ENCODE measurements at places on chromosomes 2 and 18.
A peak's percentile ranks its signal among the peaks of the same experiment; 100 is the strongest.

- DNase-seq = peak; percentile 72
Observed at GRCh38 chr18:54392543-54393023, 34.9 kb downstream of the C18orf54 start.

DNA sequence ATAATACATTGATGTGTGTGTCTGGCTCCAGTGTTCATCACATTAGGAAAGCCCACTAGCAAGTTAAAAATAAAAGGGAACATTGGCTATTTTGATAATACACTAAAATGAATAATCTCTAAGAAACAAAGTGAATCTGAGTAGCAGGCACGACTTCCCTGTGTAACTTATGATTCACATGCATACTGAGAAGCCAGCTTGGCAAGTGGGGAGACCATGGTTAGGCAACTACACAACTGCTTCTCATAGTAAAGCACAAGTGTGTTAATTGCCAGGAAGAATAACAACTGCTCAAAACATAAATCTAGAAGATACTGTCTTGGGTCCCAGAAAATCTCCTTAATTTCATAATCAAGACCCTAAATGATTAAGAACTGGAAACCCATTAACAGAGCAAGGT lies 4.0 kb downstream of the MYO5B start:
- DNase-seq = no peak

- no peak for DNase-seq
Observed at GRCh38 chr2:36088716-36089328, 266.8 kb upstream of the CRIM1 start.

DNA sequence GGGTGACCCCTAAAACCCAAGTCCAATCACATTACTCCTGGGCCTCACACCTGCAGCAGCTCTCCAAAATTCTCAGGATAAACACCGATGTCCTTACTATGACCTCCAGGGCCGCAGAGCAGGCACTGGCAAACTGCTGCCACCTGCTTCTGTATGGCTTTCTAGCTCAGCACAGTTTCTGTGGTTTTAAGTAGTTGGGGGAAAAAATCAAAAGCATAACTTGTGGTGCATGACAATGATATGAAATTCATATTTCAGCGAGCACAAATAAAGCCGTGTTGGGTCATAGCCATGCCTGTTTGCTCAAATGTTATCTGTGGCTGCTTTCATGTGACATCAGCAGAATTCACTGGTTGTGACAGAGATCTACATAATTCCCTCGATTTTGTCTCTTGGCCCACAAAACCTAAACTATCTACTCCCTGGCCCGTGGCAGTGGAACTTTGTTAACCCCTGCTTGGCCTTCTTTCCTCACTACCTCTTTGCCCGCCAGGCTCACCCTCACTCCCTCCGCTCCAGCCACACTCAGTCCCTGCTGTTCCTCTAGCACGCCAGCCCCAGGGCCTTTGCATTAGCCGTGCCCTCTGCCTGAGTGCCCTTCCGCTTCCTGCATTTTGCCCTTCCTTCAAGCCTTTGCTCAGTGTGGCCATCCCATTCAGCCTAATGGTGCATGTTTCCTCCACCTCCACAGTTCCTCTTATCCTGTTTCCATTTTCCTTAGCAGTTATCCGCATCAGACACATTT lies 108.3 kb downstream of the AGAP1 start:
- no peak for DNase-seq

- no peak for DNase-seq
Observed at GRCh38 chr2:181242262-181242661, 214.9 kb upstream of the ITGA4 start.

DNA sequence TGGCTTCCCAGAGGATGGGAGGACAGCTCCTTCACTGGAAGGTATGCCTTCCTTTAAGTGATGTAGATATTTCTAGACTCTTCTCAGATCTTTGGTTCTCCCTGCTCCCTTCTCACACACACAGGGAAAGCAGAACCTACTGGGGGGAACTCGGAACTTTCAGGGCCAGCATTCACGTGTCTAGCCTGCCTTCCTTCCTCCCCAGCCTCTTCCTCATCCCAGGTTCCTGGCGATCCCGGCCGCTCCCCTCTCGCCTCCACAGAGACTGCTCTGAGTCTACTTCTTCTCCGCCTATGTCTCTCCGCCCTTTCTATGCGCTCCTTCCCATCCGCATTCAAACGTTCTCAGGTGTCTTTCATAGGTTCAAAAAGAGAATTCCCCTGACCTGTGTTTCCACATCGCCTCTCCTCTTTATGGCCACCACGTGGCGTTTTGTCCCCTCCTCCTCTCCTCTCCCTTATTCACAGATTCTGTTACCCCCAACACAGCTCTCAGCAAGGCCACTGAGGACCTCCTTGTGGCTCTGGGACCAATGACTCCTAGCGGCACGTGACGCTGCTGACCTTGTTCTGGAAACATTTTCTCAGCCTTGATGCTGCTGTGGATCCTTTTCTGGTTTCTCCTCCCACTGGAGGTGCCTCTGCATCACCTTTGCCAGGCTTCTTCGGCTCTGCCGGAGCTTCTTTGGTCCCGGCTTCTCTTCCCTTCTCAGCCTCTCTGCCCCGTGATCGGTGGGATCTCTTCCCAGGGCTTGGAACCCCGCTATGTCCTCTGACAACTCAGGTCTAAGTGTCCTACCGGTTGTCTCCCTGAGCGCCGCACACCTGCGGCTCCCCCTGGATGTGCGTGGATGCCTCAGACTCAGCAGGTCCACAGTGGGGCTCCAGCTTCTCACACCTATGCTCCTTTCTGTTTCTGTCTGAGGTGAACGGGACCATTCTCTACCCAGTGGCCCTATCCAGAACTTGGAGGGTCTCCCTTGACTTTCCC lies 77.5 kb downstream of the VAPA start:
- DNase-seq = no peak

DNA sequence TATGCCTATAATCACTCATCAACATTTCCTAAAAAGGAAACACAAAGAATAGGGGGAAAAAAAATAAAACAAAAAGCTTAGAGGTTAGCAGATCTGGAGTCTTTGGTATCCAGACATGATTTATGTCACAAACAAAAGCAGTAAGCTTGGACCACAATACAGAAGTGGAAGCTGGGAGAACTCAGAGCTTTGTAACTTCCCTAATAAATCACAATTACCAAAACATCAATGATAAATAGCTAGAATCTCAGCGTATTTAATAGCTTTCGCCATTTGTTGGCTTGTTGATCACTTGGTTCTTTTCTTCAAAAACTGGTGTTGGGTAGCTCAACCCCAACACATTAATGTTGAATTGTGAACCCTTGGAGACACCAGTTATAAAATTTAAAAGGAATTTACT lies 392.5 kb downstream of the IRS1 start:
- DNase-seq = no peak

DNA sequence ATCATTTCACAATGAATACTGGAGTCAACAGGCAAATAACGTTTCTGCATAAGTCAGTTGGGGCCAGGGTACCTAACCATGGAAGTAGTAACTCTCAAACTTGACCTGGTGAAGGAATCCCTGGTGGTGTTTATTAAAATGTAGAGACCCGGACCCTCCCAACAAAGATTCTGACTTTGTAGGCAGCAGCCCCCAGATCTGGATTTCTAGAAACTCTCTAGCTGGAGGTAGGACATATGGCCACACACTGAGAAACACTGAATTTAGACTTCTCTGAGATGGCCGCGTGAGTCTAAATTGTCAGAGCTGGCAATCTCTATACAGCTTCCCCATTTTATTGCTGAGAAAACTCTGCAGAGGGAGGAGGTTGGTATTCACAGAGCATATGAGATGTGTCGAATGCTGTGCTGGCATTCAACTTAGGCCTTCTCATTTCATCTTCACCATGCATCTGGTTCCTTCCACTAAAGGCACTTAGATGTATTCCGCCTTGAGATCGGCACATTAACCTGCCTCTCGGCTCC lies 278.1 kb downstream of the CYRIA start:
- no peak for DNase-seq

DNA sequence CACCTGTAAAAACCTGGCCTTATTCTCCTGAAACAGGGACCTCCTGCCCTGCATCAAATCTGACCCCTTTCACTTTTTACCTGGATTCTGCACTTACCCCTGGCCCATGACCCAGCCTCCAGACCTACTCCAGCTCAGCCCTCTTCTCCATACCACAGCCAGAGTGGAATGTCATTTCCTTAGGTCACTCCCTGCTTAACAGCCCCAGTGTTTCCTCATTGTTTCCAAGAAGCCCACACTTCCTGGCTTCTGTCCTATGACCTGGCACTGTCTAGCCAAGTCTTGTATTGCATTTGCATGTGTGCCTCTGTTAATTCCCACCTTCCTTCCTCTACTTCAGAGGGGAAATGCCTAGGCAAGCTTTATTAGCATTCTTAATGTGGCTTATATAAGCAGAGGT lies 51.4 kb upstream of the TRIB2 start:
- no peak for DNase-seq

- DNase-seq = no peak
Observed at GRCh38 chr2:105261061-105261460, 19.5 kb downstream of the GPR45 start.

GRCh38 chr2:96115631-96116423 lies 544 bp downstream of the ADRA2B start:
- DNase-seq = no peak

DNA sequence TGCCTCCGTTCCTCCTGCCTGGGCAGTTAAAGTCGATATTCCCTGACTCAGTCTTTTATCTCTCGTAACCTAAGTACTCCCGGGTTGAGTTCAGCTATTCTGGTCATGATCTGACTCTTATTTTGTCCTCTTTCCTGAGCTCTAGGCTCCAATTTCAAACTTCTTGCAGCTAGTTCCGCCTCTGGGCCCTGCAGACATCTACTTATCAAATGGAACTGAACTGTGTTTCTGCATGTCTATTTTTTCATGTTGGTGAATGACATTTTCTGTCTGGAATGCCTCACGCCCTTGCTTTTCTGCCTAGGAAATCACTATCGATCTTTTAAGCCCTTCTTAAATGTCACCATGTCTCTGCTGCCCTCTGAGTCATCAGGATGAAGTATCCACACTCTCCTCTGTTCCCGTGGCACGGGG lies 101.5 kb downstream of the VAPA start:
- DNase-seq = no peak

GRCh38 chr2:238754259-238754658 lies 93.6 kb upstream of the TWIST2 start:
- no peak for DNase-seq

- no peak for DNase-seq
Observed at GRCh38 chr2:238339395-238339780, 19.1 kb downstream of the TRAF3IP1 start.

DNA sequence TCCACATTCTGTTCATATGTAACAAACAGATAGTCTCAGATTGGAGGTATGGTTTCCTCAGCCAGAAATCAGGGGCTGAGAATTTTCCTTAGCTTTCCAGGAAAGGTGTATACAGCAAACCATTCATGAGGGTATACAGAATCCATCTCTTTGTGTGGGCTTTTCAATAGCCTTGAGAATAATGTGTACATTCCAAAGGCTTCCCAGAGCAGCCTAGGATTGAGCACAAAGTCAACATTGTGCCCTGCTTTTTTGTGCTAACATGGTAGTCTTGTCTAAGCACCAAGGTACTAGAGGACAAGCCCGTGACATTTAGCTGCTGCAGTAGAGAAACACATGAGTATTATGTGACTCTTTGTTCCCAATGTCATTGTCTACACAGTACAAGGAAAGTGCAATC lies 322.1 kb upstream of the TANK start:
- DNase-seq = no peak

DNA sequence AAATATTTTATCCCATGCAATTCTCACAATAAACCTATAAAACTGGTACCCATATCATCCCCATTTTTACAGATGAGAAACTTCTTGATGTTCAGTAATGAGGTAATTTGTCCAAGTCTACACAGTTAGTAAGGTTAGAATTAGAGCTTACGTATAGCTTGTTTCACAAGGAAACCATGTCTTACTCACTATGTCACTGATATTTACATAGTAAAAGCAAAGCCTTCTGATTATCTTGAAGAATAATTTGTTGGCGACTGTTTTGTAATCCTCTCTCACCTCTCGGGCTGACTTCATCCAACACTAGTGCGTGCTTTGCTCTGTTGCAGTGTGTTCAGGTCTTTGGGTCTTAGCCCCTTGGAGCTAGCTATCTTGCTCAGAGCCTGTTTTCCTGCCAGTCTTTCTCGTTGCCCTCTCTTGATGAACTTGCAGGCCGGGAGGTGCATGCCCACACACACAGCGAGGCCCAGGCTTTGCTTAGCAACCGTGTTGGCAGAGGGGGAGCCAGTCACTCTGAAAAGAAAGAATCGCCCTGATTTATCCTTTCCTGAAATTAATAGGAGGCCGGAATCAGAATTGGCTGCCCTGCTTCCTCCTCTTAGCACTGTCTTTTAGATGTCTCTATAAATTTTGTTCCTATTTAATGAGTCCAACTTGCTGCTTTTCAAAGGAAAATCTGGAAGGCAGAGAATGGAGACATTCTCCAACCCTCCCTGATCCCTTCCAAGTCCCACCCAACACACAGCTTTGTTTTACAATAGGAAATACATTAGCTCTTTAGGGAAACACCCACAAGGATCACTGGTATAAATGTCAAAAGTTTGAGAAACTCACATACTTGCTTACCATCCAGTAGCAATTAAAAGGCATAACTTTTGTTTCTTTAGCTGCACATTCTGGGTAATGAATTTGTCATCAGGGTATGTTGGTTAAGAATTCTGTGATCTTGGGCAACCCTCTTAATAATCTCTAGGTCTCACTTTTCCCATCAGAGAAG lies 97.6 kb upstream of the SEC11C start:
- DNase-seq = no peak

DNA sequence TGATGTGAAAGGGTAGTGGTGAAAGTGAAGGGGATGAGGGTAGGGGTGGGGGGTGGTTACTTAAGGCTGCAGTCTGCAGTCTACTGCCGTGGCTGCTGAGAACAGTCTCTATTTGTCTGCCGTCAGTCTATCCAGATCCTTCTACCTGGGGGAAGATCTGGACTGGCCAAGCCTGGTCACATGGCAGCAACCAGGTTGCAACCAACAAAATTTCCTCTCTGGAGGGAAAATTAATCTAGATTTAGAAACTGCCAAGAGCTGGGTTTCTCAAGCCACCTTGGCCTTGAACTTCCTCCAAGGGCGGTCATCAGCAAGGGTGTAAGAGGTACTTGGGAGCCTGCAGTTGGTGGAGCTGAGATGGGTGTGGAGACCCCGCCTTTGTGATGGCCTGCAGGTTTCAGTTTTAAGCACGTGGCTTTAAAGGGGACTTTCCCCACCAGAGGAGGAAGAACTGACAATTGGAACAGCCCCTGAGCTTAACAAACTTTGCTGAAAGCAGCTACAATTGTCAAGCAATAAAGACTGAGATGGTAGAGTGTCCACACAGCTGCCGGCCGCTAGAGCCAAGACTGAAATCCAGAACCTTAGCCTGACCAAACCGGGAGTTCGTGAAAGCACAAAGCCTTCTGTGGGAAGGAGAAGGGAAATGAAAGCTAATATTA lies 31.4 kb upstream of the KCMF1 start:
- DNase-seq = peak; percentile 84

- DNase-seq = no peak
Observed at GRCh38 chr2:39516347-39517101, 79.4 kb upstream of the MAP4K3 start.

All from CD4-positive, alpha-beta T cell treated with Interleukin-2 at 100 ng/mL for 4 hours (primary cell).